CD4-positive, alpha-beta T cell treated with Interleukin-6 at 100 ng/mL for 8 hours (primary cell): ENCODE measurements at places on chromosomes 11 and 22.
A peak's percentile ranks its signal among the peaks of the same experiment; 100 is the strongest.

DNA sequence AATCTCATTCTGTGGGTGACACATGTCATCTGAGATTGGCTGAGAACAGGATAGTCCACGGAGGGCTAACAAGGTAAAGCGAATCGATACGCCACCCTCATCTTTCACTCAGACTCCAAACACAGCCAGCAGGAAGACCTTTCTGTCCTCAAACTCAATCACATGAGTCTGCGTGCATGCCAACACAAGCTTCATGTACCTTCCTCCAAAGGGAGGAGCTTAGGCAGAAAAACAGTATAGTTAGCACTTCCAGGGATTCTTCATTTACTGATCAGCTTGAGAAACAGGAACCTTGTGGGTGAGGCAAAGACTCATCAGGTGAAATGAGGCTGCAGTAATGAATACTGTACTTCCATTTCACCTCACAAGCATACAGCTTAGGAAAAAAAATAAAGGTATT, 767.1 kb upstream of the API5 start:
- DNase-seq, result no peak

- peak; percentile 35 for DNase-seq
Observed at GRCh38 chr11:1336836-1337646, 27.6 kb upstream of the TOLLIP start.

GRCh38 chr11:128152796-128153696, 434.3 kb downstream of the ETS1 start:
- DNase-seq, result no peak

GRCh38 chr11:45655012-45655283, 10.5 kb downstream of the CHST1 start:
- no peak for DNase-seq

- DNase-seq, result no peak
Observed at GRCh38 chr11:3170044-3170755, 5.1 kb upstream of the OSBPL5 start.

GRCh38 chr11:69272831-69273485, 21.0 kb upstream of the MYEOV start:
- DNase-seq, result no peak

DNA sequence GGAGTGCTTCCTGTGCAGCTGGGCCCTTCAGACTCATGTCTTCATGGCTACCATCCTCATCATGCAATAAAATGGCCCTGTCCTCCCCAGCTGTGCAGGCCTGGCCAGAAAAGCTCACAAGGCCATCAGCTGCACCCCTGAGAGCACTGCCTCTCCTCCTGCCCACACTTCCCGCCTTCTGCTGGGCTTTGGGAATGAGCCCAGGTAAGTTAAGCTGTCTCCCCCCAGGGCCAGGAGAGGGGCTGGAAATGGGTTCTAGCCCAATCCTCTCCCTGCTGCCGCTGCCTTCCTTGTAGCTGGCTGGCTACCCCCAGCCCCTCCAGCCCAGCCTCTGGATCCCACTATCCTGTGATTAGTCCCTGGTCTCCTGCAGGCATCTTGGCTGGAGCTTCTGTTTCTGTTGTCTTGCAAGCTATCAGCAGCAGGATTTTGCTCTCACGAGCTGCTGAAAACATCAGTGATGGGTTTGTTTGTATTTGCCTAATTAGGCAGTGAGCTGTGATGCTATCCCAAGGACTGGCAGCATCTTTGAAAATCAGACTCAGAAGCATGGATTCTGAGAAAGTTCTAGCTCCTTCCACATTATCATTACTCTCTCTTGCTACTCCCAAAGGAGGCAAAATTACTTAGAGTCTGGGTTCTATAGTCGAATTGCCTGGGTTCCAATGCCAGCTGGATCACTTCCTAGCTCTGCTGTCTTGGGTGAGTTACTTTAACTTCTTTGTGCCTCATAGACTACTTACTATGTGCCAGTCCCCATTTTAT, 168.1 kb downstream of the ST3GAL4 start:
- no peak for DNase-seq

DNA sequence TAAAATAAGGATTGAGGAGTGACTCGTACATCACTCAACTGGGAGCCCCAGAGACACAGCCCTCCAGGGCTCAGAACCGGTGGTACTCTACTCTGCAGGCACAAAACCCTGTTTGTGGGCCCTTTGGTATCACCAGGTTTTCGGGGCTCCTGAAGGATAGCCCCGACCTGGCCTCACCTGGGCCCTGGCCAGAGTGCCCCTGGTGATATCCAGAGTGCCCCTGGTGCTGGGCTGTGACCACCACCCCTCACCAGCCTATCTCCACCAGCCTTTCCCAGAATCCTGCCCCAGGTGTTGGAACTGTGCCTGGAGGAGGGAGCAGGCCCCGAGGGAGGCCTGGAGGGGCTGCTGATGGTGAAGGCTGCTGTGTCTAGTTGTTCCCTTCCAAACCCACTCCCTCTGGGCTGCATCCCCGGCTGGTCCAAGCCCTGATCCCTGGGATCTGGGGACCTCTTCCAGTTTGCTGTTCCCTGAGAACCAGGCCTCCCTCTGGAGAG, 2.2 kb upstream of the GGT5 start:
- DNase-seq, result no peak

DNA sequence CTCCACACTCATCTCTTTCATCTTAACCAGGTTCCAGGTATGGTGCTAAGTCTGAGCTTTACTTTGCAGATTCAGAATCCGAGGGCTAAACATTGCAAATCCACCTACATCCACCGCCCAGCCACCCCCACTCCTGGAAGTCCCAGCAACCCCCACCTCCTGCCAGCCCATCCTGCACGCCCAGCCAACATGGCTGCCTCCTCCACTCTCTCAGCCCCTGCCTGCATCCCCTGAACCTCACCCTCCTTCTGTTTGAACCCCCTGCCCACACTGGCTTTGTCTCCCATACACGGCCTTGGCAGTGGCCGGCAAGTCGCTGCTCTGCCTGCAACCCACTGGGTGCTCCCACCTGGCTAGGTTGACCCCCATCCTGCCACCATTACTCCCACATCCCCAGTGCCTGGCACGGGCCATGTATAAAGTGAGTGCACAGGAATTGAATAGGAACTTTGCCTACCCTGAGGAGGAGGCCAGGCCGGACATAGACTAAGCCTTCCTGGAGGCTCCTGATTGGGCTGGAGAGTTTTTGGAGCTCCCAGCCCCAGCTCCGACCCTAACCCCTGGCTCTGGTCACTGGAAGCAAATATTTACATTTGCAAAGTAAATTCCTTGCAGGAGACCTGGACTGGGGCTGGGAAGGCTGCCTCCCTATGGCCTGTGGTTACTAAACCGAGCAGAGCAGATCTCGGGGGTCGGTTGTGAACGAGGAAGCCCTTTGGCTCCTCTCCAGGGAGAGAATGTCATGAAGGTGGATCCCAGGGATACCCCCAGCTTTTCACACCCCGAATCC, 14.4 kb downstream of the EMID1 start:
- DNase-seq, result no peak

GRCh38 chr11:117841551-117842031, 17.0 kb upstream of the FXYD2 start:
- DNase-seq, result no peak

- peak; percentile 57 for DNase-seq
Observed at GRCh38 chr11:66022401-66023185, 3.7 kb downstream of the CATSPER1 start.

GRCh38 chr11:13137844-13138301, 128.8 kb downstream of the RASSF10 start:
- DNase-seq, result no peak

GRCh38 chr11:64742087-64742888, 1.7 kb downstream of the RASGRP2 start:
- DNase-seq, result no peak
